GM12878 (cell line): ENCODE measurements at places on chromosomes 12 and 14. TPM values are rescaled to one million over a fixed set of nuclear protein-coding genes. Genes with fewer than 3 reads are reported as not detected.
A peak's percentile ranks its signal among the peaks of the same experiment; 100 is the strongest.

DNA sequence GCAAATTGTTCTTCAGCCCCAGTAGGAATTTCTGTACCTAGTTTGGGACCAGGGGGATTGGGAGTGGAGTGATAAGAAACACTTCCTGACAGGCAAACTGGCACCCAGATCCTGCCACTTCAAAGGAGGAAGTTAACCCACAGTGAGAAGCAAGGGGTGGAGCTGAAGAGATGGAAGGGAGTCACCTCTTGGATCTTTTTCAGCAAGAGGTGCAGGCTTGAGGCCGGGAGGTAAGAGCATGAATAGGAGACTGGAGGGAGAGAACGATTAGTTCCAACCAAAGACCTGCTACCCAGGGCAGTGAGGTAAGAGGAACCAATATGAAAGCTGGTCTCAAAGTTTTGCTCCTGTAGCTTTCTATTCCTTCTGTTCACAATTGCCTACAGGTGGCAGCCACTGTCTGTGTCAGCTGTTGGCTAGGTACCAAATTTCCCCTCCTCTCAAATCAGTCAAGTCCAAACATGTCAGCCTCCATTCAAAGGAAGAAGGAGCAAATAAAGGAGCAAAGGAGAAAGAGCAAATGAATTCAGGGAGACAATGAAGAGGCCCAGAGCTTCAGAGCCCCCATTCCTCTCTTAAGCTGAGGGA lies 14.9 kb upstream of the TAC3 start:
- peak overlapping the region; percentile 25; the same call in 1 of the 2 replicates for H3K27ac ChIP-seq
- H3K4me1 ChIP-seq, result peaks cover 11% of the 10 kb centered on the region
- H3K36me3 ChIP-seq, result no peaks in the 10 kb centered on the region
- no peak for DNase-seq
- H3K4me3 ChIP-seq, result no peak overlapping the region

GRCh38 chr12:76085520-76085868 lies 1.0 kb upstream of the NAP1L1 start:
- H3K4me1 ChIP-seq, result peaks cover 11% of the 10 kb centered on the region
- DNase-seq, result no peak
- peak overlapping the region; percentile 65 for H3K27ac ChIP-seq

GRCh38 chr14:70257526-70257925 lies 68.8 kb upstream of the SLC8A3 start:
- no peak for DNase-seq
- H3K4me1 ChIP-seq, result no peaks in the 10 kb centered on the region
- H3K4me3 ChIP-seq, result no peak overlapping the region
- no peaks in the 10 kb centered on the region for H3K27me3 ChIP-seq
- H3K36me3 ChIP-seq, result no peaks in the 10 kb centered on the region
- no peak overlapping the region for H3K27ac ChIP-seq

- H3K27ac ChIP-seq, result peak overlapping the region; percentile 78
- no peak for DNase-seq
- peaks cover 85% of the 10 kb centered on the region for H3K4me1 ChIP-seq
Measured at GRCh38 chr14:102807013-102807406, 29.8 kb downstream of the TRAF3 start.

COCH gene
- total RNA-seq, result 5.5 and 6.8 TPM in 2 replicates

GRCh38 chr14:80850197-80850814 lies 91.2 kb downstream of the CEP128 start:
- no peak overlapping the region for H3K4me3 ChIP-seq
- no peaks in the 10 kb centered on the region for H3K27me3 ChIP-seq

- no peak overlapping the region; the same call in 1 of the 2 replicates for H3K4me3 ChIP-seq
- peaks cover 3% of the 10 kb centered on the region; the same call in 1 of the 2 replicates for H3K4me1 ChIP-seq
- H3K27ac ChIP-seq, result no peak overlapping the region
- no peak for DNase-seq
Measured at GRCh38 chr12:44874981-44875416, 1.1 kb downstream of the NELL2 start.

GRCh38 chr14:77607741-77608302 lies 8.6 kb downstream of the SPTLC2 start:
- H3K4me1 ChIP-seq, result peaks cover 18% of the 10 kb centered on the region
- peak overlapping the region; percentile 68 for H3K27ac ChIP-seq
- no peaks in the 10 kb centered on the region for H3K36me3 ChIP-seq
- no peaks in the 10 kb centered on the region for H3K27me3 ChIP-seq

SRRM4 gene
- not detected in 2 replicates for total RNA-seq

SLC6A13 gene
- total RNA-seq, result 0.46 and 0.61 TPM in 2 replicates

PRICKLE1 gene
- 0.64 and 0.77 TPM in 2 replicates for total RNA-seq

GRCh38 chr14:77043177-77043983 lies 14.9 kb upstream of the IRF2BPL start:
- 0 out of 2 replicates have a peak overlapping the region, but pooled peaks have one; percentile 26 for H3K4me3 ChIP-seq
- H3K36me3 ChIP-seq, result no peaks in the 10 kb centered on the region
- DNase-seq, result peak; percentile 60

- H3K4me1 ChIP-seq, result peaks cover 8% of the 10 kb centered on the region
- no peaks in the 10 kb centered on the region for H3K27me3 ChIP-seq
- no peak for DNase-seq
- H3K4me3 ChIP-seq, result peak overlapping the region; percentile 78
- no peak overlapping the region for H3K27ac ChIP-seq
- H3K36me3 ChIP-seq, result no peaks in the 10 kb centered on the region
Measured at GRCh38 chr12:103841690-103842584, 903 bp upstream of the NT5DC3 start.

DNA sequence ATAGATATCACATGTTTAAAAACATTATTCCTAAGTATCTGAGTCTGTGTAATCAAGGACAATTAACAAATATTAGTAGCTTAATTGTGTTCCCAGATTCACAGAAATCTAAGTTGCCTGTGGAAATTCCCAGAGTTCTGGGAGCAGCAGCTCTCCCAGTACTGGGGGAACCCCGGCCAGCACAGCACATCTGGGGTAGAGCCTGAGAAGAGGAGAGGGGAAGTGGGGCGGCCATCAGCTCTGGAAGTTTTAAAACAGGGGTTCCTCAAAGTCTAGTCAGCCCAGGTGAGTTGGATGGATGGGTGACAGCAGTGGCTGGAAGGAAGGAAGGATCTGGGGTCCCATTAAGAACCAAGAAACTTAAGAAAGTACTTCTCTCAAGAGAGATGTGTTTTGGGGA lies 24.6 kb downstream of the PRICKLE1 start:
- no peak overlapping the region for H3K4me3 ChIP-seq
- no peak for DNase-seq

DNA sequence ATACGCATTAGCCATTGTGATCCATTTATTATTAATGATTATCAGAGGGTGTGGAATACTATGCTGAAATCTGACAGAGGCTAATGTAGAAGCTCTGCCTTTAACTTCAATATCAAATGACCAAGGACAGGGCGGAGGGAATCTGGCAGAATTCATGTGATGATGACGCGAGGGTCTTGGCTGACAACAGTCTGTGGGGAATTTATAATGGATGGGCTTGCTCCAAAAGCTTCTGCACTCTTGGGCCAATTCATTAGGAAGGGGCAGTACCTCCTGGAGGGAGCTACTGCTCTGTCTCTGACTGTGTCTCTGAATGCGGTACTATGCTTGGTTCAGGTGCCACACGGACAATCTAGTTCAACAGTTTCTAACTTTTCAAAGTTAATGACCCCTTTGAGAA lies 46.2 kb downstream of the GALNT8 start:
- no peaks in the 10 kb centered on the region for H3K36me3 ChIP-seq
- H3K27me3 ChIP-seq, result no peaks in the 10 kb centered on the region
- no peak overlapping the region for H3K4me3 ChIP-seq
- DNase-seq, result no peak
- H3K4me1 ChIP-seq, result no peaks in the 10 kb centered on the region

- H3K27ac ChIP-seq, result no peak overlapping the region
- no peaks in the 10 kb centered on the region for H3K36me3 ChIP-seq
- peak; percentile 78 for DNase-seq
- H3K4me3 ChIP-seq, result no peak overlapping the region; the same call in 1 of the 2 replicates
- H3K4me1 ChIP-seq, result peaks cover 11% of the 10 kb centered on the region
Measured at GRCh38 chr14:50875359-50876070, 3.7 kb downstream of the ABHD12B start.

DNA sequence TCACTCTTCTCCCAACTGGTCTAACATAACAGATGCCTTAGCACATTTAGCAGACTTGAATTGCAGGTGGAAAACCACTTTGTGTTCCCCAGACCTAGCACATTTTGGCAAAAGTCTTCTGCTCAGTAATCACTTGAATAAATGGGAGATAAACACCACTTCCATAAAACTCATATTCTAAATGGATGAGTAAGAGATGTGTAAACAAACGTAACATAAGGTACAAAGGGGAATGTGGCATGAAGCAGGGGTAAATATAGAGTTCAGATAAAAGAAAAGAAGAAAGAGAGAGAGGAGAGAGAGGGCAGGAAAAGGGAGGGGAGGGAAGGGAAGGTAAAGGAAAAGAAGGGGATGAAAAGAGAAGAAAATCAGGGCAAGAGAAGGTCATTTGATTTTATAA lies 17.0 kb upstream of the KERA start:
- H3K4me1 ChIP-seq, result no peaks in the 10 kb centered on the region
- H3K27me3 ChIP-seq, result no peaks in the 10 kb centered on the region
- DNase-seq, result no peak
- H3K36me3 ChIP-seq, result no peaks in the 10 kb centered on the region

KRT3 gene
- not detected in 2 replicates for total RNA-seq

GPHN gene
- 44.7 and 46.0 TPM in 2 replicates for total RNA-seq

HOXC5 gene
- total RNA-seq, result not detected in 2 replicates

BDKRB2 gene
- total RNA-seq, result 0.05 TPM in 1 of 2 replicates, not detected in the other

GRCh38 chr14:68016255-68016914 lies 196.8 kb downstream of the RAD51B start:
- H3K27ac ChIP-seq, result no peak overlapping the region
- no peak for DNase-seq
- H3K27me3 ChIP-seq, result no peaks in the 10 kb centered on the region
- H3K36me3 ChIP-seq, result no peaks in the 10 kb centered on the region
- no peak overlapping the region for H3K4me3 ChIP-seq

DNA sequence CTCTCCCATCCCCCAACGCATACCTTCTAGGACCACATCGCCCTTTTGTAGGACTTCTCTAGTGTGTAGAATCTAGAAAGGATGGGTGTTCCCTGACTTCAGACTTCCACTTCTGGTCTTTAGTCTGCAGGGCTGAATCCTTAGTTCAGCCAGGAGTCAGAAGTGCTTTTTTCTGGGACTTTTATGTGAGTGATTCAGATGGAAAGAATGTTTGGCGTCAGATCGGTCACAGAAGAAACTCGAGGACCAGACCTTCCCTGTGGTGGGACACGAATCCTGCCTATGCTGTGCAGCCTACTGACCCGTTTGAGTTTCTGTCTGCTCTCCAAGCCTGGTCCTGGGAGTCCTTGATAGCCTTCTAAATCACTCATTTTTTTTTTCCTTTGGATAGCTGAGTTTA lies 165.4 kb upstream of the SSTR1 start:
- no peaks in the 10 kb centered on the region for H3K27me3 ChIP-seq
- no peaks in the 10 kb centered on the region for H3K36me3 ChIP-seq
- DNase-seq, result no peak
- H3K27ac ChIP-seq, result no peak overlapping the region
- H3K4me1 ChIP-seq, result no peaks in the 10 kb centered on the region

DNA sequence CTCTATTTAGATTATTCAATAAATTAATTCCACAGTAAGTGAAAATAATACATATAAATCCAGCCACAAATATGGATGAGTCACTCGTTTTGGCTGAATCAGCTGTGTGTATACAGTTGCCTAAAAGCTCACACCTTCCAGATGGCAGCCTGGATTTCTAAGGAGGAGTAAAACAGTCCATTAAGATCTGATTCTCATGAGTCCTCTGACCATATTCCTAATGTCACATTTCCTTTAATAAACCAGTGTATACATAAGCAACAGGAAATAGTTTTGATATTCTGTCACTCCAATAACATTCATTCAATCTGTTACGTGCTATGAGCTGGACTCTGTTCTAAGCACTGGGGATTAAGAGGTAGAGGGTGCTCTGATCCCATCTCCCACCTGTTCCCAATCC lies 21.8 kb downstream of the MDM1 start:
- no peak for DNase-seq
- no peak overlapping the region for H3K4me3 ChIP-seq
- peaks cover 2% of the 10 kb centered on the region for H3K36me3 ChIP-seq
- H3K4me1 ChIP-seq, result no peaks in the 10 kb centered on the region
- H3K27me3 ChIP-seq, result no peaks in the 10 kb centered on the region

LUM gene
- total RNA-seq, result 0.31 and 0.37 TPM in 2 replicates

- H3K27me3 ChIP-seq, result no peaks in the 10 kb centered on the region
- H3K4me3 ChIP-seq, result no peak overlapping the region
- no peak overlapping the region for H3K27ac ChIP-seq
Measured at GRCh38 chr12:56599797-56600196, 30.3 kb downstream of the BAZ2A start.

RIMBP2 gene
- 0.41 and 0.43 TPM in 2 replicates for total RNA-seq

ZBTB25 gene
- 10.9 and 12.5 TPM in 2 replicates for total RNA-seq

DNA sequence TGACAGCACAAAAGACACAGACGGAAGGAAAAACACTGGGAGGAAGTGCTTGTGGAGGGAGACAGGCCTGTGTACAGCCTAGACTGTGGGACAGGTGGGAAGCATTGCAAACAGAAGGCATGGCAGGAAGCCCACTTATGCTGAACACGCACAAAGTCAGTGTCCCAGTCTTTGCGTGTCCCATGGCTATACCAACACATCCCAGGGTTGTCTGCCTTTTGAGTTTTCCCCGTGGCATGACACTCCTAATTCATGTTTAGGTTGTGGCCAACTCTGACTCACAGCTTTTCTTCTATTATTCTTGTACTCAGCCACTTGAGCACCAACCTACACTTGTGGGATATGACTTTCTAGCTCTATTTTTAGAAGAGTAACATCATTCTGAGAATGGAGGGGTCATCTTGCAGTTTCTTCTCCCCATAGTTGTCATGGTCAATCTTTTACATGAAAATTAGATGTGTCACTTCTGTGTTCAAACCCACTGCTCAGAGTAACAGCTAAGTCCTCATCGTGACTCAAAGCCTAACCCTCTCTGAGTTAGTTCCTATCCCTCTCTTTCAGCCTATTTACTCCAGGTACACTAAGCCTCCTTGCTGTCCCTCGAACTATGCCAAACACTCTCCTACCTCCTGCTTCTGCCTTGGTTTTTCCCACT lies 27.5 kb upstream of the JPH4 start:
- no peak overlapping the region for H3K4me3 ChIP-seq
- H3K4me1 ChIP-seq, result peaks cover 52% of the 10 kb centered on the region
- H3K27ac ChIP-seq, result peak overlapping the region; percentile 92

- no peaks in the 10 kb centered on the region for H3K4me1 ChIP-seq
- DNase-seq, result no peak
- no peak overlapping the region for H3K4me3 ChIP-seq
- no peak overlapping the region for H3K27ac ChIP-seq
Measured at GRCh38 chr14:89399594-89400068, 17.4 kb downstream of the FOXN3 start.

- H3K4me1 ChIP-seq, result no peaks in the 10 kb centered on the region
- peaks cover 7% of the 10 kb centered on the region; the same call in 1 of the 2 replicates for H3K36me3 ChIP-seq
- no peak overlapping the region for H3K27ac ChIP-seq
- H3K4me3 ChIP-seq, result no peak overlapping the region
Measured at GRCh38 chr14:39186941-39187525, 12.0 kb downstream of the PNN start.

DNA sequence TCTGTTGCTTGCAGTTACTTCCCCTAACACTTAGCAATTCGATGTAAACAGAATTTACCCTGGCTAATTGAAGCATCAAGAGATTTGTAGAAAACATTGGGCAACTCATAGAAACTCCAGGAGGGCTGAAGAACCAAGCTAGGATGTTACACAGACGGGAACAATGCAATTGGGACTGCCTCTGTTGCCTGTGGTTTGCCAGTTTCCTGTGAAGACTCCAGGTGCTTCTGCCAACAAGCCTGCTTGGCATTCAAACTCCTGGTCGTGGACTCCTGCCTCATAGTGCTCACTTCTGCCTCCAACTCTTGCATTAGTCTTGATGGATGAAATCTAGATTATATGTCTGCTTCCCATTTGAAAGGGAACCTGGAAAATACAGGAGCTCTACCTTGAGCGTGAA lies 246.0 kb downstream of the BMP4 start:
- H3K36me3 ChIP-seq, result no peaks in the 10 kb centered on the region
- no peak for DNase-seq
- no peaks in the 10 kb centered on the region for H3K4me1 ChIP-seq
- H3K27ac ChIP-seq, result no peak overlapping the region

PRH2 gene
- not detected in 2 replicates for total RNA-seq

SARNP gene
- total RNA-seq, result 77.6 and 88.0 TPM in 2 replicates
